ENCODE measurements at places on chromosomes 6 and 20.

- DNase-seq: no peak
Observed at GRCh38 chr6:90887764-90888163, 300.9 kb upstream of the MAP3K7 start.

DNA sequence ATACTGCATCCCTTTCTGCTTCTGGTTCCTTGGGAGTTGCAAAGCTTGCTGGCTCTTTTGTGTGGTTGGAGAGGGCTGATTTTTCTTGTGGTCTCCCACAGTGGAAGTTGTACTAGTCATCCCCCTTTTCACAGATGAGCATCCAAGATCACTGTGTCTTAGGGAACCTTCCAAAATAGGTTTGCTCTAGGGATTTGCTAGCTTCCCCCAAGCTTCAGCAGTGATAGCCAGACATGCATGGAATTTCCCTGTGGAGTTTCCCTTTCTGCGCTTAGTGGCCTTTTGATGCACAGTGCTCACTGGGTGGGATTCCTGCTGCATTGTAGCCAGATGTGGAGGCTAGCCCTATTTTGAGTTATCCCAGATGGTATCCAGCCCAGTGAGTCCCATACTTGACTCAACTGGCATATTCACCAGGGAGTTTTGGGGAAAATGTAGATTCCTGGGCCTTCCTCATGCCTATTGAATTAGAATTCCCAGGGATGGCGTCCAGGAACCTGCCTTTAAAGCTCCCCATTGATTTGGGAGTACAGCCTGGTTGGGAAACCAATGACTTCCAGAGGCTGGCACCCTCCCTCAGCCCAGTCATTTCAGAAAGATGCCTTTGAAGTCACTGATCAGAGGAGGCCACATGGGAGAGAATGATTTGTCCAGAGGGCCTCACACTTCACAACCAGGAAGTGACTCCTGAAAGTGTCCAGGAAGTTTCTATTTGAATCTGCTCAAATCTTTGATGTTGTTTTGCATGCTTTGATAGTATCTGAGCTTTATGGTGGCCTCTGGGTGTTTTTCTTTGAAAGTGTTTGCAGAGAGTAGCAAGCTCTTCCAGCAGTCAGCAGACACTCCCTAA, 25.9 kb downstream of the PPARD start:
- no peak for DNase-seq

DNA sequence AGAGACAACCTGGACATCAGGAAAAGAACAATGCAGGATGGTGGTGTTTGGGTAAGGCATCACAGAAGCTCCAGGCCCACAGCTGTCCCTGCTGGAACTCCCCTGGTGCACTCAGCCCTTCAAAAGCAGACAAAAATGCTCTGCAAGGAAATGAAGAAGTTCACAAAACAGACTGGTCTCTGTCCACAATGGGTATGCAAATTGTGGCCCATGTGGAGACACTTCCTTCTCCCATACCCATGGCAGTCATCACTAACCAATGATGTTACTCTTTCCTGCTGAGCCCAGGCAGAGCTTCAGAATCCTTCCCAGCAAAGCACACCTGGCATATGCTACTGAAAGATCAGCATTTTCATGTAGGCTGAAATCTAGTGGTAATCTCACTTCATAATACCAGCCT, 42.6 kb upstream of the PXDC1 start:
- no peak for DNase-seq

- no peak for DNase-seq
Observed at GRCh38 chr20:19760371-19760721, 2.3 kb downstream of the RIN2 start.

DNA sequence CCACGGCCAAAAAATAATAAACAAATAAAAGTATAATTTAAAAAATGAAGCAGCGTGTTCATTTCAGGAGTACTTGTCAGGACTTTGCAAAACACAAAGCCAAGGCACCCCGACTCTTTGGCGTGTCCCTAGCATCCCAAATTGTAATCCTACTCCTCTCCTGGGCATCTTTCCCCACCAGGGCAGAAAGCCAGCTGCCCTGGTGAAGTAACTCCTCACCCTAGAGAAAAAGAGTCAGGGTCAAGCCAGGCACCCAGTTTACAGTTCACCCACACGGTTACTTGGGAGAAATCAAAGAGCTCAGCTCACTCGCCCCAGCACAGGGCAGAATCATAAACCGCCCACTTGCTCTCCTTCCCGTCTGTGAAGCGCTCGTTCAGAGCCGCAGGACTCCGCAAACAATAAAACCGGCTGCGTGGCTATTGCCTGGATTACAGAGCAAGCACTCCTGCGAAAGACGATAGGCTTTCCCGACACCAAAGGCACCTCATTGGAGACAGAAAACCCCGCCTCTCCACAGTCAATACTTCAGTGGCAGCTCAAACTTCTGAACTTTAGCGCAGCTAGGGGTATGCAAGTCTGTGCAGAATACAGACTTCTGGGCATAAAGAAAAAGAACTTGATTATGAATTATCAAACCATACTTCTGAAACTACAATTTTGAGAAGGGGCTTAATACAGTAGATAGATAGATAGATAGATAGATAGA, 73.0 kb upstream of the NHSL1 start:
- peak; percentile 31 for DNase-seq

DNA sequence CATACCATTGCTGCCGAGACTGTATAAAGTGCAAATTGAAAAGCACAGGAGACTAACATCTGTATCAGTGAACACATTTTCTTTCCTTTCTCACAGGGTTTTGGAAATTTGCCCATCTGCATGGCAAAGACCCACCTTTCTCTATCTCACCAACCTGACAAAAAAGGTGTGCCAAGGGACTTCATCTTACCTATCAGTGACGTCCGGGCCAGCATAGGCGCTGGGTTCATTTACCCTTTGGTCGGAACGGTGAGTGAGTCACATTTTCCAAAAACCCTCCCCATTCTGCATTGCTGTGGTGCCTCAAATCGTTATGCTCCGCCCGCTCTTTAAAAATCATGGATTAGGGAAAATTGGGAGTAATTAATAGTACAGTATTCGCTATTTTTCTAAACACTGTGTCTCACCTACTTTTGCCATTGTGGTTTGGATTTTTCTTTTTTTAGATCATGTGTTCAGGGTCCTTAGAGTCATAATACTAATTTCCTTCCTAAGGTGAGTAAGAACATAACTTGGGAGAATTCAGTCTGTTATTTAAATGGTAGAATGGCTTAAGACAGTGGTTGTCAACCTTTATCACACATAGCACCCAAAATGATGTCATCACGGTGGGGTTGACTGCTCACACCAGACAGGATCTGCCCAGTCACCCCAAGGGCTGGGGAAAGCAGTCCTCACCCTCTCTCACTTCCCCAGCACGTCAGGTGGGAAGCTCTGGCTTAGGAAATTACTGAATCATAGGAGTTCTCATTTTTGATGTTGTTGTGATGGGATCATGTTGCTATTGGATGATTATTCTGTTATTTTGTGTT, 171.6 kb downstream of the MTHFD1L start:
- DNase-seq: no peak

DNA sequence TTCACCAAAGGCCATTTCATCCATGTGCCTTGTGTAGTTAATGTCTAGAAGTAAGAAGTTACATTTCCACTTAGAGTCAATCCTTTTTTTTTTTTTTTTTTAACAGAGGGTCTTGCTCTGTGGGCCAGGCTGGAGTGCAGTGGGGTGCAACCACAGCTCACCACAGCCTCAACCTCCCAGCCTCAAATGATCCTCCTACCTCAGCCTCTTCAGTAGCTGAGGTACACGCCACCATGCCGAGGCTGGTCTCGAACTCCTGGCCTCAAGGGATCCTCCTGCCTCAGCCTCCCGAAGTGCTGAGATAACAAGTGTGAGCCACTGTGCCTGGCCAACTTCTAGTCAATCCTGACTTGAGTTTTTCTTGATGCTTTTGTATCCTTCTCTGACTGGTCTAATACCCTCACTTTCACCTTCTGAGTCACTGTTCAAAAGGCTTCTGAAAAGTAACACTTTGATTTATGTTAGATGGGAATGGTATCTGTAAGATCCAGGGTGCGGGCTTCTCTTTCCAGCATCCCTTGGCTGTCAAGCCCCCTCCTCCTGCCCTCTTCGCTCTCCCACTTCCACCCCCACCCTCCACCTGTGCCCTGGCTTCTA, 22.1 kb downstream of the TRAM2 start:
- no peak for DNase-seq

- no peak for DNase-seq
Observed at GRCh38 chr6:43628393-43629103, 516 bp downstream of the GTPBP2 start.

- DNase-seq: no peak
Observed at GRCh38 chr6:166559211-166559610, 27.3 kb downstream of the RAMACL start.

DNA sequence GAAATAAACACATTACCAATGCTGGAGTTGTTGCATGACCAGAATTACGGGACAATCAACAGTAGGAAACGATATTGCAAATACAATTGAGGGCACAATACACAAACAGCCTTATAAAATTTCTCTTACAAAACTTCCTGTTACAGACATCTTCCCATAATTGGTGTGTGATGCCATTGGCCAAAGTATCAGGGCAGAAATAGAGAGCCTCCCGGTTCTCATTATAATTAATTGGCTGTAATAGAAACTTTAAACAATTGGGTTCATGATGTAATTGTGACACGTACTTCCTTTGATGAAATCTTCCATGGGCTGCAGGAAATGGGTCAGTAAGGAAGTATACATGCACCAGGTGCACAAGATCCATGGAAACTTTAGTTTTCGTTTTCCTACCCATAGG, 40.3 kb upstream of the RALGAPA2 start:
- DNase-seq: no peak

- DNase-seq: no peak
Observed at GRCh38 chr20:47701612-47702011, 83.7 kb downstream of the SULF2 start.

- no peak for DNase-seq
Observed at GRCh38 chr20:2578475-2579192, 42.3 kb downstream of the TMC2 start.

- DNase-seq: no peak
Observed at GRCh38 chr6:42707595-42707994, 14.8 kb downstream of the PRPH2 start.

GRCh38 chr6:63451238-63451637, 121.0 kb upstream of the LOC128125822 start:
- DNase-seq: no peak

DNA sequence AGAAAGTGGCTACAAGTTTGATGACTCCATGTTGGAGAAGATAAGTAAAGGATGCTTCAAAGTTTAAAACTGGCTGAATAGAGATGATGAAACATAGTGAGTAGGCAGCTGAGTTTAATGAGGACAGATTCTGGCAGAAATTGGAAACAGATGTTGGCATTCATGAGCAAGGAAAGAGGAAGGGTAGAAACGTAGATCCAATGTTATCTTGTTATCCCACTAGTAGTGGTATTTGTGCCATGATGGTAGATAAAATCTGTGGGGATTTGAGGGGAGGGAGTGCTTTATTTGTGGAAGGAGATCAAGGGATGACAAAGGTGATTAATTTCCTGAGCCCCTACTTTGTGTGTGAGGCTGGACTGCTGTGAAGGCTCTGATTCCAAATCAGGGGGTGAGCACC, 69.5 kb downstream of the MRAP2 start:
- DNase-seq: no peak

GRCh38 chr6:31737991-31738979, 1.5 kb upstream of the MSH5 start:
- DNase-seq: no peak

GRCh38 chr20:63119963-63120807, 95.7 kb downstream of the YTHDF1 start:
- no peak for DNase-seq

DNA sequence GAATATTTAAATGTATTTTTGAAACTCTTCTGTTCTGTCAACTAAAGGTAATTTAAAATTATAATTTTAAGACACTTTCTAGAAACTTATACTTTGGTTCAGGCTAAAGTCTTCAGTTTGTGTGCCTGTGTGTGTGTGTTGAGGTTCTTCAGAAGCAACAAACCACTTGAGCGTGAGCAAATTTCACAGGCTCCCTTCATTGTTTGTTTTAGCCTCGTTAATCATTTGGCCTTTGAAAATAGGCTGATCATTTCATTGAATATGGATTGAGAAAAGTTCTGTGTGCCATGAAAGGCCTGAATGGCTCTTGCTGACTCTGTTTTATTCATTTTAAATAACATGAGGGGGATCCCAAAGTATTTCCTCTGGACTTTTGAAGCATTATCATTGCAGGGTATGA, 420.1 kb downstream of the CDKAL1 start:
- DNase-seq: no peak

DNA sequence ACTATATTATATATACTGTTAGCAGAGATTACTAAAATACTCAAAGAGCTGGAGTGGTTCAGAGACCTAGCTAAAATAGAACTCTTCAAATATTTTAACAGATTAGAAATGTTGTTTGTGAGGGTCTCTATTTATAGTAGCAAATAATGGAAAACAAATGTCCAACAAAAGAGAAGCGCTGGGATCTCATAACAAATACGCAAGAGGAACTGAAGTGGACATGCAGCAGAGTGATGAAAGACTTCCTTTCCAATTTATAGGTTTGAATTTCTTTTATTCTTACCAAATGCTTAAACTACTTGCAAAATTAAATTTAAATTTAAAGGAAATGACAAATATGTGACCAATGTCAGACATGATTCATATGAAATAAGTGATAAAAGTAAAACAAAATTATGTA, 49.9 kb downstream of the PIGU start:
- no peak for DNase-seq

DNA sequence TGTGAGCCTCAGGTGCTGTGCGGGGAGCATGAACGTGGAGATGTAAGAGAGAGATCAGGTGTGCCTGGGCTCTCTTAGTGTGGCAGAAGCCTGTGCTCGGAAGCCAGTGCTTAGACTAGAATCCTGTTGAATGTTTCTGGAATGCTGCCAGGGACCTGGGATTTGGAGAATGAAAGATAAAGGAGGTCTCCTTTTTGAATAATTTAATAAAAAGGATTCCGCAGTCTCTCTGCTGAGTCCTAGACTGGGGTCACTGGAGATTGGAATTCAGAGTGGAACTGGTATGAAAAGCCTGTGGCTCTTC, 18.8 kb upstream of the EFCAB8 start:
- no peak for DNase-seq

- peak; percentile 55 for DNase-seq
Observed at GRCh38 chr6:110322151-110322873, 35.8 kb downstream of the METTL24 start.

DNA sequence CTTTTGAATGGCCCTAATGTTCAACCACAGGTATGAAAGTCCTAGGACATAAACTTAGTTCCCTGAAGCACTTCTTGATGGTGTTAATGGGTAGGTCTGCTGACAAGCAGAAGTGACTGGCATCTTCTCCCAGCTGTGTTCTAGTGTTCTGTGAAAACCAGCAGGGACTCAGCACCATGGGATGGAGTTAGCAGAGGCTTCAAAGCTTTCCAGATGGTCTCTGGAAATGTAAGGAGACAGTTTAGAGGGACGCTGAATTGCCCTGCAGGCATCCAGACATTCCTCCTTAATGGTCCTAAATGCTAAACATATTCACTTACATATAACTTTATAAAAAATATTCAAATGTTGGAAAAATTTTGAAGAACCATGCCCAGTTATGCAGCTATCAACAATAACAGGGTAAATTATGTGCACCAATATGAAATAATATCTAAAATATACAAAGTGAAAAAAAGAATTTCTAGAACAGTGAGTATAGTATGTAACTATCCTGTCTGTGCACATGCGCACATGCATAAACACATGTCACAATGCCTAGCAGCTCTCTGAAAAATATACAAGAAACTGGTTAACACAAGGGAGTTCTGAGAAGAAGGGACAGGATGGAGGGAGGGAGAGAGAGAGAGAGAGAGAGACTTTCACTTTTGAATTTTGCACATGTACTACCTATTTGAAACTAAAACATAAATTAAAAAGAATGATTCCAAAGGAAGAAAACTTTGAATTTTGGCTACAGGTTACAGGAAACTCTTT, 87.2 kb downstream of the PRDM1 start:
- no peak for DNase-seq
